ENCODE measurements at places on chromosomes 1 and 21.

DNA sequence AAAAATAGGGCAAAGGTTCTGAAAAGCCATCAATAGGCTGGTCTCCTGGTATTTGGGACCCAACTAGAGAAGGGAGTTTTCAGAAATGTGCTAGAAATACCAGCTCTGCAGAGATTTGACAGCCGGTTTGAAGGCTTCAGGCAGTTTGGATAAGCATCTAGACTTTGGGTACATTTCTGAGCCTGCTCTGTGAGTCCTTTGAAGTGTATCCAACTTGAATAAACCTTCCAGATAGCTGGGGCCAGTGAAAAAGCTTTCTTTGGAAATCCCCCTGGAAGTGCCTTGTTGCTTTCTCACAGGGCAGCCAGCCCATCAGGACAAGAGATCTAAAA, 6.4 kb upstream of the PEF1 start:
- no peak for DNase-seq

- no peak for DNase-seq
Observed at GRCh38 chr1:57494530-57495079, 70.7 kb upstream of the DAB1 start.

DNA sequence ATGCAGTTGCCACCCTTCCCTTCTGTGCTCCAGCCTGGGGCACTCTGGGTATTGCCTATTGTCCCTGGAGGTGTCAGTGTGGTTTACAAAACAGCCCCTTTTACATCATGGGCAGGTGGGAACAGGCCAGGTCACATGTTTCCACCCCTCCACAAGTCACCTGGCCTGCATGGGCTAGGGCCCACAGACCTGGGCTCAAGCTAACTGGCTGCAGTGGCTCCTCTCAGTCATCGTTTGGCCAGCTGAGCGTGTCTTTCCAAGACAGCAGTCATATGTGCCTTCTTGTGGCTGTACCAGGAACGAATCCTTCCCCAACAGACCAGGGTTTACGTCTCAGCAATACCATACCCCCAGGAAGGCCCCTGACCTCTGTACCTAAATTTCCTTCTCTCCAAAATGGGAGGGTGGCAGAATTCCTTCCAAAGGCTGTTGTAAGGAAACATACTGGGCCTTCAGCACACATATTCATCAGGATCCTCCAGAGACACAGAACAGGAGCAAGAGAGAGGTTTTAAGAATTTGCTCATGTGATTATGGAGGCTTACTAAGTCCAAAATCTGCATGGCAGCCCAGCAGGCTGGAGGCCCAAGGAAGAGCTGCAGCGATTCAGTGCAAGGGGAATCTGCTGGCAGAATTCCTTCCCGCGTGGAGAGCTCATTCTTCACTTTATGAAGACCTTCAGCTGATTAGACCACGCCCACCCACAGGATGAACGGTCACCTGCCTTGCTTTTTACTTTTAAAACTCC, 10.6 kb upstream of the TAS1R2 start:
- no peak for DNase-seq

DNA sequence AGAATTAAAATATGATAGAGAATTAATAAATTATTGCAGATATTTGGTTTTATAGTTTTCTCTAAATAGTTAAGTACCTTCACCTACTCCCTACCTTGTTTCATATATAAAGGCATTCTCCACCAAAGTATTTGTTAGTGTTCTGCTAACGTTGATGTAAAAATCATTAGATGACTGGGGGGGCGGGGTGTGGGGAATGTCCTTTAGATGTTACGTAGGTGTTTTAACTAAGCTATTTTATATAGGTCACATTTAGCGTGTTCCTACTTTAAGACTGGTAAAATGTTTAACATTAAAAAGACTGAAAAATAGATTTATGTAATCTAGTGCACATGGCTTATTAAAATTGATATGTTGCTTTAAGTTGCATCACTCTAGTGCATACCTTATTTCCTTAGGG, 48.6 kb downstream of the PTPRC start:
- no peak for DNase-seq

DNA sequence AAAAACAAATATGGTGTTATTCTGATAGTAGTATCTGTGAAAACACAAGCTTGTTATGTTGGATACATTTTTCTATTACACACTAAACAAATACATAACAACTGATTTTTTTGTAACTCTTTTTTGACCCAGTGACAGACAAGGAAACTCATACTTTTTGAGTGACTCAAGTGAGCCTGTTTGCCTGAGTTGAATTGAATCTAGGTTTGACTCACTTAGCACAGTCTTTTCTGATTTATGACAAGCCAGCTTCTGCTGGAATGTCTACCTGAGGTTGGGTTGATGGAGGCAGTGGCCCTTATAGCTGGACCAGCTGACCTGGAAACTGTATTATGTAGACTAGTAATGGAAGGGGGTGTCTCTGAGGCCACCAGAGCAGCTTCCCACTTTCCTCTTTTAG, 4.2 kb upstream of the CLCA4 start:
- no peak for DNase-seq

- peak; percentile 4 for DNase-seq
Observed at GRCh38 chr1:64895500-64895899, 70.8 kb downstream of the JAK1 start.

GRCh38 chr1:71583756-71584155, 502.9 kb upstream of the ZRANB2 start:
- no peak for DNase-seq

Data from fibroblast of skin of left quadriceps (primary cell).